ENCODE measurements at places on chromosomes 4 and X.

DNA sequence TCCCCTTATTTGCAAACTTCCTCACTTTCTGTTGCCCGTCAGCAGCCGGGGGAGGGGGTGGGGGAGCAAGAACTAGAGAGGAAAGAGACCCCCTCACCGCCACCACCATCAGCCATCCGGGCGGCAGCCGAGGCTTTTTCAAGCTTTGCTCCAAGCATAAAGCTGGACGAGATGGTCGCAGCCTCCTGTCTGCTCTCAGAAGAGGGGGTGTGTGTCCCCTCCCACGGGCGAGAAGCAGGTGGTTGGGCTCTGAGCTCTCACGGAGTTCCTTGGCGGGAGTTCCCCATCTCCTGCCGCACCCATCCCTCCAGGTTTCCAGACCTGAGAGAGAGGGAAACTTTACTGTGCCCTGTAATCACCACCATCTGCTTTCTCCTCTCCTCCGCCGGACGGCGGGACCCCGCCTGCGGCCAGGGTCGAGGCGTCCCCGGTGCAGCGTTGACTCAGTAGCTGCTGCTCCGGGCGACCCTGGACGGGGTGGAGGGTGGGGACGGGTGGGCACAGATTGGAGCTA, 4.7 kb upstream of the ARX start:
- DNase-seq = no peak

GRCh38 chr4:152729466-152729865, 49.7 kb upstream of the TMEM154 start:
- DNase-seq = no peak

- DNase-seq = no peak
Observed at GRCh38 chrX:150514462-150514861, 54.0 kb upstream of the MTM1 start.

DNA sequence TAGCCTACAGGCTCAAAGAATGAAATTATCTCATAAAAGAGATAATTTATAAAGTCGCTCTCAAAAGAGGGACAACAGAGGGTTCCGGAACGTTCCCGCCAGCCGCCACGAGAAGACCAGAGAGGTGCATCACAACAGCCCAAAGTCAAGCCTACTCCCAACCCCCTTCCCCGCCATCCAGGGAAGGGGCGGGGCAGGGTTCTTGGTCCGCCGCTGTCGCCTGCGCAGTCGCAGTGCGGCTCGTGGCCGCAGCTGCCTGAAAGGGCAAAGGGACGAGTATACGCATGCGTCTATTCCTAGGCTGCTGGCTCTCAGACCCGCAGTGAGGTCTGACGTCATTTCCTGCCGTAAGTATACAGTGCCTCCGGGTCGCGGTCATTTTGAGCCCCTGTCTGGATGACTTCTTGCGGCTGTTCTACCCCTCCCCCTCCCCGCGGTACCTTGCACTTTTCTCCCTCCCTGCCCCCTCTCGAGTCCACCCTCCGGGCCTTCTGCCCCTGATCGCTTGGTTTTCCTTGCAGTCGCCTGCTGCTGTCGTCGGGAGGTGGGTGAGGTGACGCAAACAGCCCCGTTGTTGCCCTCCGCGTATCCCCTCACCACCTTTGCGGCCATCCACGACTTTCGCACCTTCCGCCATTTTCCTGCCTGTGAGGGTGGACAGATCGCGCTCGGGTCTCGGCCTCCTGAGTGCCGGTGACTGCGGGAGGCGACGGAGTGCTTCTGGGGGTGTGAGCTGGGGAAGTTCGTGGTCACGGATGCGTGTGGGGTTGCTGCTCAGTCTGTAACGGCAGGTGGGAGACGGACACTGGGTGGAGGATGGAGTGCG, at the start of gene OCIAD1:
Gene OCIAD1, plus strand, starts transcription at position 383 of the 826 bp plus-strand sequence. CDS start 1,537 bp downstream, outside the sequence.
- peak; percentile 99 for DNase-seq

GRCh38 chrX:39877905-39878304, 219.9 kb downstream of the BCOR start:
- DNase-seq = peak; percentile 39

- no peak for DNase-seq
Observed at GRCh38 chrX:69991685-69992084, 58.1 kb downstream of the AWAT2 start.

DNA sequence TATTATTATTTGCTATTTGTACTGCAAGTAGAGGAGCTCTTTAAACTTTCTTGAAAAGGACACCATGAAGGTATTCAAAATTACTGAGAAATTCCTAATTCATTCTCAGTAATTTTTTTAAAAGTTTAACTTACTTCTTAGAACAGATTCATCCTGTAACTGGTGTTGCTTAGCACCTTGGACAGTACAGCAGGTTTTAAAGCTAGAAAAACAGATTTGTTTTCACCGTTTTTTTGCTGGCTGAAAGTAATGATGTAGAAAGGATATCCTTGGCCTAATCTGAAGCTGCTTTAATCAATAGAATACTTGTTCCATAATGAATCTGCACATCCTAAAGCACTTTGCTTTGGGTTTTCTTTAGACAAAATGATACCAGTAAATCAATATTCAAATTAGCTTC, 142.5 kb upstream of the TRAM1L1 start:
- no peak for DNase-seq

DNA sequence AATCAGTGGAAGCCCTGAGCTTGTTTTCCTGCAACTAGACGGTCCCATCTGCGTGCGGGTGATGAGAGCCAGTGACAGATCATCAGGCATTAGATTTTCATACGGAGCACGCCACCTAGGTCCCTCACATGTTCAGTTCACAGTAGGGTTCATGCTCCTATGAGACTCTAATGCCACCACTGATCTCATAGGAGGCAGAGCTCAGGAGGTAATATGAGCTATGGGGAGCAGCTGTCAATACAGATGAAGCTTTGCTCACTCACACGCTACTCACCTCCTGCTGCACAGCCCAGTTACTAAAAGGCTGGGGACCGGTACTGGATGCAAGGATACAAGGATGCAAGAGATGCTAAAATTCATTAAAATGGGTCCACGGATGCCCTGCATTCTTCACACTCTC, 61.2 kb downstream of the DHRSX start:
- no peak for DNase-seq

- DNase-seq = no peak
Observed at GRCh38 chr4:128818442-128818841, 8.9 kb downstream of the JADE1 start.

DNA sequence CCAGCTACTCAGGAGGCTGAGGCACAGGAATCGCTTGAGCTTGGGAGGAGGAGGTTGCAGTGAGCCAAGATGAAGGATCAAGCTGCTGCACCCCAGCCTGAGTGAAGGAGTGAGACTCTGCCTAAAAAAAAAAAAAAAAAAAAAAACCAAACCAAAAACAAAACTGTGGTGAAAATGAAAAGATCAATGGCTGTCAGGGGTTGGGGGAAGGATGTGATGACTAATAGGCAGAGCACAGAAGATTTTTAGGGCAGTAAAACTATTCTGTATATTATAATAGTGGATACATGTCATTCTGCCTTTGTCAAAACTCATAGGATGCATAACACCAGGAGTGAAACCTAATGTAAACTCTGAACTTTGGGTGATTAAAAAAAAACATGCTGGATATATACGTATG, 69.9 kb upstream of the ELOVL6 start:
- DNase-seq = no peak

DNA sequence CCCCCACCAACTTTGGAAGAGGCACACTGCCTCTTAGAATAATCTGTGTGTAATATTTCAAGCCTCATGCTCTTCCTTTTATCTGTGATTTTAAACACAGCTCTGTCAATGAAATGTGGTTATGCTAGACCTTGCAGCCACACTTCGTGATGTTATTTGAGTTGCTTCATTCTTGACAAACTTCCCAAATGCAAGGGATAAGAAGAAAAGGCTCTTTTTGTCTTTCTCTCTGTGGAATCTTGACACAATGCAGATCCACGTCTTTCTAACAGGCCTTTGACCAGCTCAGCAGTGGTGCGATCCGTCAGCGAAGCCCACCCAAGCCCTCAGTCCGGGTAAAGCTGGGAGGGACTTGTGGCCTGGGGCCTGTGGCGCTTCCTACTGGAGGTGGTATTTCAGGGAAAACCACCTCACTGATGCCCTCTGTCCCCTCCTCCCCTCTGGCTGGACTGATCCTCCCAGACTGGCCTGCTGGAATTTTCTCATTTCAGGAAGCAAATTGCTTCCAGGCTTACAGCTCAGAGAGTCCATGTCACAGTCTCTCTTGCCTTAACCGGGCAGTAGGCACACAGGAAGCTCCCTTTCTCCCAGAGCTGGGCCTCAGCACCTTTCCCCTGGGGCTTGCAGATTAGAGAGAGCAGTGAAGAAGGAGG, 19.5 kb upstream of the CCKAR start:
- no peak for DNase-seq

GRCh38 chrX:34656842-34657725, at the start of gene TMEM47:
Gene TMEM47, minus strand, starts transcription at chrX:34657285. Its CDS starts 256 bp downstream, at chrX:34657029.
- DNase-seq = peak; percentile 81

GRCh38 chr4:111602848-111603247, 542.4 kb upstream of the FAM241A start:
- DNase-seq = no peak

GRCh38 chr4:64614276-64614675, 205.0 kb upstream of the TECRL start:
- no peak for DNase-seq

- DNase-seq = no peak
Observed at GRCh38 chr4:122503214-122503613, 46.7 kb upstream of the IL2 start.

DNA sequence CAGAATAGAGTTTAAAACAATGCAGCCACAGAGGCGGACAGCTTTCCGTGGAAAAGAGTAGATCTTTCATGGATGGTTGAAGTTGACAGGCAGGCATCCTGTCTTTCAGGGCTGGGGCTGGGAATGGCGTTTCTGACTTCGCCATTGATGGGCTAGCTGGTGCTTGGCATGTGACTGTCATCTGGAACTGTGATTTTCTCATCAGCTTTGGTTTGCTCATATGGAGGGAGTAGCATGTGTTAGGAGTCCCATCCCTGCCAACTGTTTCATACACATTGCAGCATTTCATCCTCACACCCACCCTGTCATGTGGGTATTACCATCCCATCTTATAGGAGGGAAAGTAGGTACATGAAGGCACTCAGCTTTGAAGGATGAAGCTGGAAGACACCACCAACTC, 49.2 kb upstream of the STX18 start:
- no peak for DNase-seq

GRCh38 chr4:173917255-173917960, 366.1 kb downstream of the FBXO8 start:
- no peak for DNase-seq

GRCh38 chr4:41538887-41539498, 1.0 kb downstream of the LIMCH1 start:
- DNase-seq = no peak
